ENCODE measurements at places on chromosomes 1 and 21.

- DNase-seq, result no peak
These were observed 109.7 kb downstream of the TSEN15 start for GRCh38 chr1:184161071-184161698.

DNA sequence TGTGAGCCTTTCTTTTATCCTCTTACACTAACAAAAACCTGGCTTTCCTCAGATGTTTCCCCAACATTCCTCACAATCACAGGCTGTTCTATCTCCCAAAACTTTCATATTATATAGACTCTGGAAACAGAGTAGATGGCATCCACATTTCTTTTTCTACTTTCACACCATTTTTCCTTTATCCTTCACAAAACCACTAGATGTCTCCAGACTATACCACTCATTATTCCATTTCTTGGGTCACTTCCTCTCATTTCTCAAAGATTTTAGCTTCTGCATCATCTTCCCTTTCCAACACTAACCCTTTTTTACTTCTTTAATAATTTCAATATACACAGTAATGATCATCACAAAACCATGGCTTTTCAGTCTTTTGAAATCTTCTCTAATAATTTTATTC is 286.0 kb upstream of the DEPDC1 start:
- DNase-seq, result no peak

GRCh38 chr1:10280439-10281350 is 70.3 kb downstream of the KIF1B start:
- no peak for DNase-seq

DNA sequence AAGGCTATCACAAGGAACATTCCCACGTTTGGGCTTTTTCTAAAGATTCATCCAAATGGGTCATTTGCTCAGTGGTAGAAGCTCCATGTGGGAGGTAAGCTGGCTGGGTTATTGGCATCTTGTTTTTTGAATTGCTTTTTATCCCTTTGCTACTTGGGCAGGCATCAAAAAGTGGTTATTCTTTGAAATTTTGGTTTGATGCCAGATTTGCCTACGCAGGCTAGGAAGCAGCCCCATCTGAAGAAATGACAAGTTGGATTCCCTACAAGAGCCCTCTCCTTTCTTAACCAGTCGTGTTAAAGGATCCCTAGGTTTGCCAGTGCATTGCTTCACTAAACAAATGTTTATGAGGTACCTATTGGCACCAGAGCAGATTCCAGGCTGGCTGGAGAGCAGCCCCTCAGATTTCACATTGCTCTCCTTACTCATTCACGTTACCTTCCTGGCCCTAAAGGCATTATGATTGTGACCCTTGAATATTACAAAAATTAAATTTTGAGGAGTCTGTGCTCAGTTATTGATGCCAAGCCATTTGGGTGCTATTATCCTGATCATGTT is 38.8 kb downstream of the ARID1A start:
- no peak for DNase-seq

DNA sequence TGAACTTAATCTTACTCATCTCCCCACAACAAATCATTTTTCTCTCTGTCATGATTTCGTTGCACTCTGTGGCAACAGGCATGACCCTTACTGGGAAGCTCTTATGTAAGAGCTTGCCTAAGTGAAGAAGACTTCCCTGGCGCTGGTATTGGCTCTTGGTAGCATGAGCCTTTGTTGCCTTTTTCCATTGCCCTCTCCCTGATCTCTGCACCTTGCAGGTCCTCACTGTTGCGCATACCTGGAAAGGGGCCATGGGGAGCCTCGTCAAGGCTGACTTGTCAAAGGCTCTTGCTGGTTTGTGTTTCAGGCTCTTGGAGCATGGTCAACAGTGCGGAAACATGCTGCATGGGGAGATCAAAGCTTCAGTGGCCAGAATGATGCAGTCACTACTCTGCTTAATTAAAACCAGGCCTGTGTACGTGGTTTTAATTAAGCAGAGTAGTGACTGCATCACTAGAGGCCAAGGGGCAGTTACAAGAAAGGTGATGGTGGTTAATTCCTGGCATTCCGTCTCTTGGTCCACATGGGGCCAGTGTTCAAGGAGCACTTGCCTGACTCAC is 141.3 kb downstream of the SPATA46 start:
- DNase-seq, result no peak

GRCh38 chr1:32372149-32372756 is 9.9 kb downstream of the TSSK3 start:
- peak; percentile 88 for DNase-seq

DNA sequence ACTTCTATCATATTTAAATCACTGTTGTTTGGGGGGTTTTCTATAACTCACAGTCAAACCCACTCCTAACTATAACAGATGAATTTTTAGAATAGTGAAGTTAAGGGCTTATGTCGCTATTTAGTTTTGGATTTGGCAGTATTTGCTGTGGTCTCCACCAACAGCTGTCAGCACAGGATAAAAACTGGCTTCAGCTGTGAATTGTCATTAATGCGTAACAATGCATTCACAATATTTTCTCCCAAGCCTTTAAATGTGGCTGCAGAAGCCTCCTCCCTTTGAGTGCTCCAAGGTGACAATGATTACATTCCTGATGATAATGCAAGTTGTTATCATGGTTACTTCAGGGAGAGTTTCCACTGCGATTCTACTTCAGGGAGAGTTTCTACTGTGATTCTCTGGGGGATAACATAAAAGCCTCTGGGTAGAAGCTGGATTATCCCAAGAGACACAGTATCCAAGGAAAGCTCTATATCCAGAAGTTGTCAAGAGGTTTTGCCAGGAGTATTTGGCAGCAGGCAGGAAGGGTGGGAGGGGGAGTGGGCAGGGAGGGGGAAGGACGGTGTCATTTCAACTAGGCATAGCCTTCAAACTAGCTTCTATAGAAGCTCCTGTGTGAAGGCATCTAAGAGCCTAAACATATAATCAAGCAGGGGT is 14.9 kb upstream of the SMIM12 start:
- DNase-seq, result no peak

- no peak for DNase-seq
These were observed 38.9 kb upstream of the MRPS6 start for GRCh38 chr21:34034369-34035014.

DNA sequence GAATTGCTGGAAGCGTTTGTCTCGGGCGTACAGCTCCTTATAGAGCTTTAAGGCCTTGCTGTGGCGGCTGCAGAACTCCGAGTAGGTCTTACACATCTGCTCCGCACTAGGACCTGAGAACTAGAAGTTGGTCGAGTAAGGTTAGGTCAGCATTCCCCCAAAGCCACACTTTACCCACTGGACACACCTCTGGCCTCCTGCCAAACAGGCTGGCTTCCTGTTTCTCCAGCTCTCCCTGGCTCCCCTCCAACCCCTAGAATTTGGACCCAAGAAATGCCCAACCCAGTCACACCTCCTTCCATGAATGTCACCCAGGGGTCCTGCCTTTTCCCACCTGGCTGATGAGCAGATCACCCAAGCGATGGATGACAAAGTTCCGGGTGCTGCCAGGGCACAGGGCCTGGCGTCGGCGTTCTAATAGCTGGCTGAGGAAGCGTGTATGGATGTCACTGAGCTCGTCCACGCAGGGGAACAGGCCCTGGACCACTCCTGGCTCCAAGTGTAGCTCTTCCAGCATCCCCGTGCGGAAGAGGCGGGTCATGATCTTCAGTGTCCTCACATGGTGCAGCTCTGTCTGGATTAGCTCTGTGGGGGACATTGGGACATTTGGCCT is 15.6 kb downstream of the ARHGEF2 start:
- DNase-seq, result no peak

DNA sequence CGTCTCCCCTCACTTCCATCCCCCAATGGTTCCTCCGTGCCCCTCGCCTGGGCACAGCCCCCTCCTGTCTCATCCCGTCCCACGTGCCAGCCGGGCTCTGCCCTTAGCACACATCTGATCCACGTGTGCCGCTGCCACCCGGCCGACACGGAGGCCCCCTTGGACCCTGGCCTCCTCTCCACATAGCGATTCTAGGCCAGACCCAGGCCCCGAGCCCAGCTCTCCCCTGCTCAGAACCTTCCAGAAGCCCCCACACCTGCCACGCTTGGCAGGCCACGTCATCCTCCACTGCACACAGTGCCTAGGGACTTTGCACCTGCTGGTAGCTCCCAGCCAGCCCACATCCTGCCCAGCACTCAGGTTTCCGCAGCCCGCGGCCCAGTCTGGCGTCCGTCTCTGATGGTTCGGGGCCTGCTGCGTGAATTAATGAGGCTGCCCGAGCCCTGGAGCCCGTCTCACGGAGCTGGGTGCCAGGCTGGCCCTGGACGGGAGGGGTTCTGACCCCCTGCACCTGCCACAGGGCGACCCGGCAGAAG is 20.1 kb downstream of the PLCH2 start:
- DNase-seq, result peak; percentile 21

Data from CD8-positive, alpha-beta T cell (primary cell).